ENCODE measurements at places on chromosomes 12 and 14.

DNA sequence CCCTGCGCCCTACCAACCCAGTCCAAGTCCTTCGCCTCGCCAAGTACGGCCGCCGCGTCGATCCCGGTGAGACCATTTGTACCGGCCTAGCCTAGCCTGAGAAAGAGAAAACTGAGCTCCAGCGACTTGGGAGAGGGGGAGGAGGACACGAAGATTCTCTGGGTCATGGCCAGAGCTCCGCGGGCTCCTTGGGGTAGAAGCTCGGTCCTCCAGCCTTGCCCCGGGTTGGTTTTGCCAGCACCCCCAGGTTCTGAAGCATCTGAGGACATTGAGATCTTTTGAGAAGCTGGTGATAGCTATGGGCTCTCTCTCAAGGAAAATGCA is 7.3 kb downstream of the LHX5 start:
- no peak for DNase-seq

DNA sequence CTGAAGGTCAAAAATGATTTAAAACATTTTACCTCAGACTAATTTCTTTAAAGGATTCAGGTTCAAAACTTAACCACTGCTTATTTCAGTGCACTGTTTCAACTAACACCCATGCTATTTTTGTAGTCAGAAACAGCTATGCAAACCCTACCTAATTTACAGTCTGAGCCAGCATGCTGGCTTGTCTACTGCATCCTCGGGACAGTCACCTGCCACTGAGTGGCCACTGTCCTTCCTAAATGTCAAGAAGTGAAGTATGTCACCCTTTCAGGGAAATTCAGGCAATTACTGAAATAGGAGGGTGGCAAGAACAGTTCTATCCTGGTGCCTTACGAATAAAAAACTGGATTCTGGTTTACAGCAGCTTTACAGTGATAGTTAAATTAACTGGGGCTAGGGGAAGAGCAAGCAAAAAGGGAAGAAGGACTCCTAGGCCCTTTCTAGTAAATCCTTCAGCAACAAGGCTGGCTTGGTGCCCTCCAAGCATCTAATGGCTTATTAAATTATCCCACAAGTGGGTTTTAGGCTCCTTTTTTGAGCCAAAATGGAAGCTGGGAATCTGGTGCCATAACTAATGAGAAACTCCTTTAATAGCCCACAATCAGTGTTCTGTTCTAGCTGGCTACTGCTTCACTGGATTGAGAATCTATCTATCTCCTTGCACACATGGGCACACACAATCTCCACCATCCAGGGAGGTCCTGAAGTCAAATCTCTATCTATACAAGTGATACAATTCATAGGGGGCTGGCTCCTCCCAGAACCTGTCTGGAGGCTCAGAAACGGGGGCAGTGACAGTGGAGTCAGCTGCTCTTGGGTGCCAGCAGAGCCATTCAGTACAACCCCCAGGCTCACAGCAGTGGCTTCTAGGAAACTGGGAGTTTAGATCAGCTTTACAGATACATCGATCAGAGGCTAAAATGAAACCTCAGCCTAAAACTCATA is 43.4 kb downstream of the SH2B3 start:
- DNase-seq: peak; percentile 5

- DNase-seq: peak; percentile 34
Observed at GRCh38 chr14:105419195-105420091, at the start of gene MTA1. MTA1 (plus strand) TSS chr14:105419827; CDS start chr14:105420036, 209 bp downstream.

DNA sequence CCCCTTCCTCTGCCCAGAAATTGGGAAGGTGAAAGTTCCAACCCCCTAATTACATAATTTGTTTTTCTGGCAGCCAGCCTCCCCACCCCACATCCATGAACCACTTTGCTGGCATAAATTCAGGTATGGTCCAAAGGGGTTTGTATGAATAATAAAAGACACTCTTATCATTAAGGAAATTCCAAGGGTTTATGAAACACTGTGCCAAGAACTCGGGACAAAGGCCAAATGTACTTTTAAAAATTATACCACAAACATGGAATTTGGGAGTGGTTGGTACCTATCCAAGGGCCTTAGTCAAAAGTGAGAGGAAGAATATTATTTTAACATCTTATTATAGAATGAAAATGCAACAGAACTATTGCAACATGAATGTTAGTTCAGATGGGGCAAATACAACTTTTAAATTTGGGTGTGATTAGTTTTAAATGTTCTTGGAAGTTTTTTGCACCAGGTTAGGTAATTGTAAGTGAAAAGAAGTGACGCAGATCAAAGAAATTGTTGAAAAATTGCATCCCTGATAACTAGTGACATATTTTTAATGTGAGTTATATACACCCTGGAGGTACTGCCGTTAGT is 217.8 kb downstream of the TMEM117 start:
- DNase-seq: no peak

DNA sequence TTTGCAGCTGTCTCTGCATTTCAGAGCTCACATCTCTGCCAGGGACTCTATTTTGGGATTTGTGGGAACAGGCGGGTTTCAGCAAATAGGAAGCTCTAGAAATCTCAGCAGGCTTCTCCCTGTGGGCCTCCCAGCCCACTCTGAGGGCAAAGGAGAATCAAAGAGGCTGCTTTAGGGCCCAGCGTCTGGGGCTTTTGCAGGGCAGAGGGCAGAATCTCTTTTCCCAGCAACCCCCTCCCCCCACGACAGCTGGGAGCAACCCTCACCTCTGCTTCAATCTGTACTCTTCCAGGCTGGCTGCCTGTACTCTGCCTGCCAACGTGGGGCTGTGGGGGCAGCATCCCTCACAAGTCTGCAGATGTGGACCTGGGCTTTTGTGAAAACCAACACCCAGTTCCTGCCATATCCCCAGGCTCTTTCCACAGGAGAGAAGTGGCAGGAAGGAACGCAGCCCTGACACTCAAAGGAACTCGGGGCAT is 529.6 kb upstream of the TBX3 start:
- DNase-seq: no peak

DNA sequence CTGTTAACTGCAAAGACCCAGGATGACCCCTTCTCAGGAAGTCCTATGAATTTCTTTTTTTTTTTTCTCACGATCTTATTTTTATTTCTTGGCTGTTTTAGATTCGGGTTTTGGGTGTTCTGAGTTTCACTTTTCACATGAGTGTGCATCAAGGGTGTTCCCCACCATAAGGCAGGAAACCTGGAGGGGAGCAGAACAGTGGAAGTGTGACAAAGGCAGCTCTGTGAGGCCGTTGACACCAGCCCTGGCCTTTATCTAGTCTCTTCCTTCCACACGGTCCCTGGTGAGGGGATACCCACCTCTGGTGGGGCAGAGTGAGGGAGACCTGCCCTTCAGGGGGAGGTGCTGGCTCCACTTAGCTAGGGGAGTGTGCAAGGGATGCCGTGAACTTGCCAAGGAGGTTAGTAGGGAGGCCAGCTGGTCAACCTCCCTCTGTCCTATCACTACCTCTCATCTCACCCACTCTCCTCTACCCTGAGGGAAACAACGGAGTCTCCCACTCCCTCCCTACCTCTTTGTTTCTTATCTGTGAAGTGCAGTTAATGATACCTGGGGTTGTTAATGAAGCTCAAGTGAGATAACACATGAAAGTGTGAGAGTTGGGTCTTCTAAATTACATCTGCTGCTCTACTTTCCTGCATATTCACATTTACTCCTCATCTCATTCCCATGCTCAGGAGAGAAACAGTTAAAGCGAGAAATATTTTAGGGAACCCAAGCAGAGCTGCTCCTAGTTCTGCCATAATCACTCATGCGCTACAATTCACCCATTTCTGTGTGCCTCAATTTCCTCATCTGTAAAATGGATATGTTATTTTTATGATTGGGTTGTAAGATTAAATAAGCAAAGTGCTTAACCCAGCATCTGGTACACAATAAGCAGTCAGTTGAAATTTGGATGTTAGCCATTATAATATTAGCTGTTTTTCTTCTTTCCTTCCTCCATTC is 4.4 kb upstream of the GALNT6 start:
- peak; percentile 43 for DNase-seq

DNA sequence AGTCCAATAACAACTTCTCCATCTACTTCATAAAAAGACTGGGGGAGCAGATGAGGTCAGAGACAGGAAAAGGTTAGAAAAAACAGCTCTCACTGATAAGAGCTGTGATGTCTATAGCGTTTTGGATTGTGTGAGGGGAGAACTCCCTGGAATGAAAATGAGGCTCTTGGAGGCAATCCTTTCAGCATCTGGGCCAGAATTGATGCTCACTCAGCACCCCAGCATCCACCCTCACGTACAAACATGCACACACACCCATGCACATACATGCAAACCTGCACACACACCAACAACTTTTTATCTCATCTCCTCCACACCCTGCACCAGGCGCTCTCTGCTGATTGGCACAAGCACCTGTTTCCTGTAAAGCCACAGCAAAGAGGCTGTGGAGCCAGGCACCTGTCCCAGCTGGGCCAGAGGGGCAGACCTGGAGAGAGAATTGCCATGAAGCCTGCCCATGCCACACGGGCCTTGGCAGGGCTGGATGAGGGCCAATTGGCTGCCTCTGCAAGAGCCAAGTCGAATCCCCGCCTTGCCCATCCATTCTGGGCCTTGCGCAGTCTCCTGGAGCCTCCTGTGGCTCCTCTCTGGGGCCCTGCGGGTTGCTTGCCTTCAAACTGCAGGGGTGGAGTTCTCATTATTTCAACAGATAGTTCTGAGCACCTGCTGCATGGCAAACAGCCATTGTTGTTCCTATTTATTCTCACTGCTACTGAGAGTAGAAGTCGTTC is 53.1 kb downstream of the SYNE3 start:
- peak; percentile 14 for DNase-seq

DNA sequence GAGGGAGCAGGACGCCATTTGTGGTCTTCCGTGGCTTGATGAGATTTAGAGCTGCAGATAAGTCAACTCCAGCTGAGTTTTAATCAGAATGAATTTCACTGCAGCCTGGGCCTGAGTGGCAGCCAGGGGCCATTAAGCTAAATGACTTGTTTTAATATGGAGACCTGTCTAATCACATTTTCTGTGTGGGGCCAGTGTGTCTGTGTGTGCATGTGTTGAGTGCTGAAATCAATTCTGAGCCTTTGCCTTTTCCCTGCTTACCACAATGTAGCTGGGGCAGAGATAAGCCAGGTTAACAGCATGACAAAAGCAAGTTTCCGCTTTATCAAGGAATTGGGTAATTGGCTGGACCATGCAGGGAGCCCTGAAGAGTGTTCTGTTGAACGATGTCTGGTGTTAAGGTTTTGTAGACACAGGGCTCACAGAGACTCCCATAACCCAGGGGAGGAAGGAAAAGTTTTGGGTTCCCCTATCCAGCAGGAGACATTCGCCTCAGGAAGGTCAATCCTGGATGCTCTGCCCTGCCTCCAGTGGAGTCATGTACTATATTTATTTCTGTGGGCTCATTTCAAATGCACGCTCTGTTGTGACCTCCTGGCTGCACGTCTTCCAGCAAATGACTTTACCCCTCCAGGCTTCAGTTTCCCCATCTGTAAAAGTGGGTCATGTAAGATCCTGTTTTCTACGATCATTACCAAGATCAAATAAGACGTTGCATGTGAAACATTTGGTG is 24.2 kb downstream of the RPH3A start:
- no peak for DNase-seq

GRCh38 chr14:103997391-103997790 is 55.1 kb upstream of the RD3L start:
- DNase-seq: no peak

- no peak for DNase-seq
Observed at GRCh38 chr12:96225994-96226399, 31.8 kb downstream of the ELK3 start.

GRCh38 chr12:870378-870777 is 79.1 kb downstream of the RAD52 start:
- no peak for DNase-seq

DNA sequence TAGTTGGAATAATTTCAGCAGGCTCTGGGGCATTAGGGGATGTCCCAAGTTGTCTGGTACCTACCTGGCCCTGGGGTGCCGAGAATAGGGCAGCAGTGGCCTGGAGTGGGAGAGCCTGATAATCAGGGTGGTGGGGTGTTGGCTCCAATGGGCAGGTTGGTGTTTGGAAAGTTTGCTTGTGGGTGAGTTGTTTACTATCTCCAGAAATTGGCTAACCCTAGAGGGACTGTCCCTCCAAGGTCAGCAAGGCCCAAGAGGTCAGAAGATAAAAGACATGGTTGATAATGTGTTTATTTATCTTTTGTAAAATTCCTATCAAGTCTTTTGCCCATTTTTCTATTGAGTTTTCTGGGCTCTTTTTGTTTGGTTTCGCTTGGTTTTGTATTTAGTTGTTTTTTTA is 105.1 kb downstream of the KICS2 start:
- DNase-seq: no peak

GRCh38 chr12:11645391-11645790 is 4.1 kb upstream of the ETV6 start:
- DNase-seq: no peak

DNA sequence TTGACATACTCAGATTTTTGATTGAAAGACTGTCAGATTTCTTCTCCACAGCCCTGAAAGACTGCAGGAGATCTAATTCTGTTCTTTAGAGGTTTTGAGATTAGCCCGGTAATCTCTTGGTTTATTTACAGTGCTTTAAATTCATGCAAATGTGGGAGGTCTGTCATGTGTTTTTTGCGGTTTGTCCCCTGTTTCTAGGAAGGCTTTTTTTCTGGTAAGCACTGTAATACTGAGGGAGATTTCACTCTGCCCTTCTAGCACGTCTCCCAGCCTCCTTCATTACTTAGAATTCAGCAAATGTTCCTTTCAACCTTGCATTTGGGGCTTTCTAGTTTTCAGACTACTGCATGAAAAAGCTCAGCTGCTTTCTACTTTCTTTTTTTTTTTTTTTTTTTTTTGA is 31.1 kb downstream of the GPHN start:
- no peak for DNase-seq

- no peak for DNase-seq
Observed at GRCh38 chr14:95993768-95994592, 45.2 kb upstream of the C14orf132 start.

DNA sequence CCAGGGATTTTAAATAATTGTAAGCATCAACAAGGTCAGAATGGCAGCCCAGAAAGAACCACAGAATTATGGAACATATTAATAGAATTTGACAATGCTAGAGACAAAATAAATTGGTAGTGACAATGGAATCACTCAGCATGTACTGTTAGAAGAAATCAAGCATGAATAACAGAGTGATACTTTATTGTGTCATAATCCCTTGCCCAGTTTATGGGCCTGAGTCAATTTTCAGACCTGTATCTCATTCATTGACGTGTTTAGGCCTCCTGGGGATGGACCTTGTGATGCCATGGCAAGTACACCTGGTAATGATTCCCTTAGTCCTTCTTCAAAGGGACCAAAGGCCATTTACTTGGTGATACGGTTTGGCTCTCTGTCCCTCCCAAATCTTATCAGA is 12.8 kb upstream of the CCDC91 start:
- DNase-seq: no peak

GRCh38 chr14:90582166-90582565 is 185.3 kb downstream of the CALM1 start:
- DNase-seq: no peak

DNA sequence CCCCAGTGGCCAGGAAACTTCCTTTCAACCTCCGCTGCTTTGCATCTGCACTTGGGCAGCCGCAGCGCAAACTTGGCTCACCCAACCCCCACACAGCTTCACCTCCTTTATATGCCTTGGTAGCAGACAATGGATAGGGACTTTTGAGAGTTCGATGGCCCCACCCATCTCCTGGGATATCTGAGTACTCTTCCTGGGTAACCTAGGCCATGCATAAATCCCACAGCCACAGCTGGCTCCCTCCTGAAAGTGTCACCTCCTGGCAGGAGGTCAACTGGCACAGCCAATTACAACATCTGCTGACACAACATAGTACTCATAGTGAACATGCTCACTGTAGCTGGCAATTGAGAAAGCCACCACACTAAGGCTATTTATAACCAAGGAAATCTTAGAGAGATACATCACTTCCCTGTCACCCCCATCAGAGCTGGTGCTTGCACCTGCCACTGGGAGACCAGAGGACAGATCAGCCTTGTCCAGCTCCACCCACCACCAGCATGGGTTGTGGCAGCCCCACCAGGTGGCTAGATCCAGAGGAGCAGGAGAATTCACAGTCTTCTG is 410.0 kb downstream of the SYT1 start:
- DNase-seq: no peak

Data from activated T-helper 2 cell treated with anti-CD3 and anti-CD28 coated beads, Interferon-gamma antibody, Interleukin-2, Interleukin-4, amounts not matched to agents 10 μg/mL and 5 μg/mL and 100 μg/mL, durations not matched to agents 14 hours and 24 hours and 36 hours (primary cell).